ENCODE measurements at places on chromosomes 4 and X. TPM values are rescaled to one million over a fixed set of nuclear protein-coding genes. Genes with fewer than 3 reads are reported as not detected.

- DNase-seq: no peak
Measured at GRCh38 chr4:159284733-159285132, 181.9 kb downstream of the RAPGEF2 start.

The FAM9B gene
- not detected for total RNA-seq

- no peak for DNase-seq
Measured at GRCh38 chr4:186392017-186392416, 126.0 kb downstream of the F11 start.

GRCh38 chr4:72809208-72809607 is 240.2 kb upstream of the ADAMTS3 start:
- no peak for DNase-seq

- no peak for DNase-seq
Measured at GRCh38 chr4:141587897-141588296, 48.5 kb upstream of the IL15 start.

- peak; percentile 90 for DNase-seq
Measured at GRCh38 chrX:71111141-71111843, at the start of gene IL2RG. Gene IL2RG (minus strand): TSS chrX:71111577. CDS start chrX:71111539, 38 bp downstream.

DNA sequence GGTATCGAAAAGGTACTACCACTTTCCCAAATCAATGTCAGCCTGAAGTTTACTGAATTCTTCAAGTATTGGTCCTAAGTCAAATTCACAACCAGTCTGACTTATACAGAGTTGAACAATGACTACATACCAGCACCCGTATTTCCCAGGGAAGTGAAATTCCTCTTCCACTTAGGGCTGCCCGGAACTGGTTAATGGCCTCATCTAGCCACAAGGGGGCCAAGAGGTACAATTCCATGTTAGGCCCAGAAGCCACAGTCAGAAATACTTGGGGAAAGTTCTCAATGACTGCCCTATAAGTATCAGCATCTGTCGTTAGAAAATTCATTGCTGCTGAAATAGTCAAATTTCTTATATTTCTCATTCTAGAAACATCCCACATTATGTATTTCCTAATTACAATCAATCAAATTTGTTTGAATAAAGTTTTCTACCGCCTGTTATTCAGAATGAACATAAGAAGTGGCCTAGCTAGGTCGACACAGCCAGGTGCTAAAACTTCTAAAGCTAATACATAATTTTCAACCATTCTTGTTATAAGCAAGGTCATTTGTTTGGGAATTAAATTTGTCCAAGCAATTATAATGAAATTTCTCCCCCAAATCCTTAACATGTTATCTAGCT is 5.6 kb upstream of the PCDH7 start:
- no peak for DNase-seq

DNA sequence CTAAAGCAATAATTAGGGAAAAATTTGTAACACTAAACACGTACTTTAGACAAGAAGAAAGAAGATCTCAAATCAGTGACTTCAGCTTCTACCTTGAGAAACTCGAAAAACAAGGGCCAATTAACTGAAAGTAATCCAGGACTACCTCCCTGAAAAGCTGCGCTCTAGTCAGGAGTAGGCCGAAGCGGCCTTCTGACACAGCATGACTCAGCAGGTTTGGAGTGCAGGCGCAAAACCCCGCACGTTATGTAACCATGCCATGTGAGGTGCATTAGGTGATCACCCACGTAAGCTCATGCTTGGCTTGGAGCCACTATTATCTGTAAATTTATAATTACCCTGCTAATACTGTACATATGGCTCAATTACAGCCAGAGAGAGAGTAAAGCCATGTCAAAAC is 52.8 kb upstream of the CCDC149 start:
- no peak for DNase-seq

The MAGEC3 gene
- total RNA-seq: not detected

GRCh38 chrX:75278991-75279390 is 5.1 kb downstream of the UPRT start:
- DNase-seq: no peak

DNA sequence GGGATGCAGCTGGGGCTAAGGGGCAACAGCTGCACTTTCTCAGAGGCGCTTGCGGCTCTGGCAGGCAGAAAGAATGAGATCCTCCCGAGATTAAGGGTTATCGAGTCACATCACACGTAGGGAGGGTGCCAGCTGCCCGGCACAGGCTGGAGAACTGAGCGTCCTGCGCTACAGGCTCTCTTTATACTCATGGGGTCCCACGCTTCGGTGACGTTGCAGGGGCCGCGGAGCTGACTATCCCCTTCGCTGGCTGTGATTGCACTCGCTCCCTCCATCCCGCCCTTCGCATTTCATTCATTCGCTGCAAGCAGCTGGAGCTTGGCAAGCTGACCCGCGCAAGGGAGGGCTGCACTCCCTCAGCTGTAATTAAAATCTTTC is at the start of gene TACR3:
Gene TACR3 (minus strand): TSS at position 156 of the 378 bp plus-strand sequence. CDS start 310 bp downstream, outside the sequence.
- DNase-seq: no peak

The CD38 gene
- total RNA-seq: 3.2 TPM

The NOX1 gene
- not detected for total RNA-seq

DNA sequence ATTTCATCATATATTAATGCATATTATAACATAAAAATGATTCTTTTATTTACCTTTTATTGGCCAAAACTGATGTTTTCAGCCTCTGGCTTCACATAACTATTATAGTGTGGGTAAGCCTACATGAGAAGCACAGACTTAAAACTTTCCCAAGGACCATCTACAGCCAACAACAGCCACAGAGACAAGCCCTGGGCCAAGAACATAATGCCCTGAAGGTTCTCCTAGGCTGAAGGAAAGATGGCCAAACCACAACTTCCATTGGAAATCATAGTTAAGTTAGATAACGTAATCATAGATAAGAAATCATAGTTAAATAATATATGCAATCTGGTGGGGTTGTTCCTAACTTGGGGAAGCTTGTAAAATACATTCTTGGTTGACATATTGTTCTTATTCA is 280.0 kb upstream of the EMCN start:
- no peak for DNase-seq

The MAGEA12 gene
- total RNA-seq: not detected

- no peak for DNase-seq
Measured at GRCh38 chr4:171583790-171584189, 229.4 kb upstream of the GALNTL6 start.

The RGN gene
- not detected for total RNA-seq

The SSX3 gene
- total RNA-seq: not detected

The GPR173 gene
- 0.11 TPM for total RNA-seq

DNA sequence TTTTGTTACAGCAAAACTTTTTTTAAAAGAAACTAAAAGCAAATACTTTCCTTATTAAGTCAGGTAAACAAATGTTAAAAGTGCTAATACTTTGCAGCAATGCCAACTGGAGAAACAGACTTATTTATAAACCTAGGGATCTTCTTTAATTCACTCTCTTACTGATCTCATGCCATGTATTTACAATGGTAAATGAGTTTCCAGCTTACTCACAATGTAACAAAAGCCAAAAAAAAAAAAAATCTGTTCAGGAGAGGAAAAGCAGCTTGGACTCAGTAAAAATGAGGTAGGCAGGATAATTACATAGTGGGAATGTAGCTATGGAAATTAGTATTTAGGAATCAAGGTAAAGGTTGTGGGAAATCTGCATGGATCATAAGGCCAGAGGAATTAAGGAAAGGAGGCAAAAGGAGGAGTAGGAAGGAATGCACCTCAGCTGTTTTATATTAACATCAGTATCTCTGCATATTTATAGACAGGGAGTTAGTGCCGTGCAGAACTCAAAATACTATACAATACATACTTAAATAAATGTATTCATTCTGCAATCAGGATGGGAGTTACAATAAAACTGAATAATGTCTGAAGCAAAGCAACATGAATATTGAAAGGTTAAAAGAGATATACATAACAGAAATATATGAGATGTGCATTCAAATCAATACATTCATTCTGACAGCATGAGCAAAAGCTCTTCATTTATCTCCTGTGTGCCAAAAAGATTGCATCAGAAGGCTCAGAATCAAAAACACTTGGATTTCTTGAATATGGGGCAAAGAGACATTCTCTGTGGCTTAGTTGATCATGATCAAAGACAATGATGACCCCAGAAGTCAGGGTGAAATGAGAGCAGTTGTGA is 57.9 kb upstream of the ETNPPL start:
- DNase-seq: no peak

GRCh38 chr4:83552083-83552482 is 16.2 kb downstream of the GPAT3 start:
- no peak for DNase-seq

GRCh38 chrX:40086569-40087335 is 11.0 kb downstream of the BCOR start:
- no peak for DNase-seq

DNA sequence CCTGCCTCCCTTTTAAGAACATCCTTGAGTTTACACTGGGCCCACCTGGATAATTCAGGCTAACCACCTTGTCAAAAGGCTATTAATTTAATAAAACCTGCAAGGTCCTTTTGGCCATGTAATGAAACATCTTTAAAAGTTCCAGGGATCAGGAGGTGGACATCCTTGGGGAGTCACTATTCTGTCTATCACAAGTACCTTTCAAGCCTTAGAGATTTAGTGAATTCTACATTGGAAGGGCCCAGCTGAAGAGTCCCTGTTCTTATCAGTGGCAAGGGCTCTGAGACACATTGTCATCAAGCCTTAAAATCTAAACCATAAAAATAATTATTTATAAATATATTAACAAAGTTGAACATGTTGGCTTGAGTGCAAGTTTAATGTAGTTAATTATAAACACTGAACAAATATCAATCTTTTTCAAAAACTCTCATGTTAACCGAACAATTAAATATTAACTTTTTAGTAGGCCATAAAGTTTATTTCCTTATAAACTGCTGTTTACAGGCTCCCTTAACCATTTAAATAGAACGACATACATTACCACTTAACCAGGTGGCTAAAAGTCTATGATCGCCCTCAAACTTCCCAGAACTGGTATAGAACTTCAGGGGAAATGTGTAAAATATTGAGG is 104.4 kb upstream of the CBR4 start:
- DNase-seq: no peak

The NOP14 gene
- 46.1 TPM for total RNA-seq

DNA sequence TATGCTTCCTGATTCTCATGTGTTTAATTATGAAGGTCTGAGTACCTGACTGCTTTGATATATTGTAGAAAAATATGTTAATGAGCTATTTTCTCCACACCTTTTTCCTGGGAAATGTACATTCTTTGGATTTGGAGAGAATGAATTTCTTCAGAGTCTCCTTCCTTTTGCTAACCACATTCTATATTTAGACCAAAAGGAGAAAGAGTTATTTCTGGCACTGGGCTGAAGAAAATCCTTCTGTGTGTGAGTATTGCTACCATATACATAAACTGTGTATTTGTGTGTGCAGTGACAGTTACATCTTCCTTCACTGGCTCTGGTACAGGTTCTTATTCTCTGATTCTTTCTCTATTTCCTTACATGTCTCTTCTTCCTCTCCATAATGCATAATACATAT is 44.5 kb upstream of the PGRMC2 start:
- DNase-seq: no peak

- no peak for DNase-seq
Measured at GRCh38 chrX:65587616-65588526, 53.3 kb upstream of the LAS1L start.

DNA sequence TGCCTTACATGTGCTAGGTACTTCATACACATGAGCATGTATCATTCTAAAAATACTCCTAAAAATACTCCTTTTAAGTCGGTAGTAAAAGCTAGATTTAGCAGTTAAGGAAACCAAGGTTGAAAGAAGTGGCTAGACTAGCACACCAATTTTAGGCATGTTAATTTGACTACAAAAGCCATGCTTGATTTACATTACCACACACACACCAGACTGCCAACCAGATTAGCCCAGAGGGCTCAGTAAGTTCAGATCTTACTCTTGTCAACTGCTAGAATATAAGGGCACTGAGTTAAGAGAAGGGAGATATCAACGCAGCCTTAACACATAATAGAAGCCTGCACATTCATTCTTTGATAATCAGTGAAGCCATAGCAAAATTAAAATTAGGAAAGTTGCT is 117.9 kb downstream of the MID1IP1 start:
- no peak for DNase-seq

DNA sequence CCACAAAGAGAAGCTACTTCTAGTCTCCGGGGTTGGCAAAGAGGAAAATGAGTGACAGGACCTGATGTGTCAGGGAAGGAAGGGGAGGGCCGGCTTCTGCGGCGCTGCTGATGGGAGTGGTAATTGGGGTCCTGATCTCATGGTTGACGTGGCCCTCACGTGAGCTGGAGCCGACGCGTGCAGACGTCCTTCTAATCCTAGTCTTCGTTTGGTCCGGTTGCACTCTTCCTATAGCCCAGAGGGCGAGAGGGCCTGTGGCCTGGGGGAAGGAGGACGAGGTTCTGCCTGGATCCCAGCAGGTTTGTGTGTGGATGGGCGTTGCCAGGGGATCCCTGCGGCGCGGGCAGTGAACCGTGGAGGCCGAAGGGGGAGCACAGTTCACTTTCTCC is at the start of gene ARMCX1:
Gene ARMCX1 (plus strand): TSS at position 186 of the 389 bp plus-strand sequence. CDS start 2,384 bp downstream, outside the sequence.
- DNase-seq: peak; percentile 31

The ZBTB49 gene
- total RNA-seq: 12.0 TPM

The SSX2 gene
- total RNA-seq: not detected

DNA sequence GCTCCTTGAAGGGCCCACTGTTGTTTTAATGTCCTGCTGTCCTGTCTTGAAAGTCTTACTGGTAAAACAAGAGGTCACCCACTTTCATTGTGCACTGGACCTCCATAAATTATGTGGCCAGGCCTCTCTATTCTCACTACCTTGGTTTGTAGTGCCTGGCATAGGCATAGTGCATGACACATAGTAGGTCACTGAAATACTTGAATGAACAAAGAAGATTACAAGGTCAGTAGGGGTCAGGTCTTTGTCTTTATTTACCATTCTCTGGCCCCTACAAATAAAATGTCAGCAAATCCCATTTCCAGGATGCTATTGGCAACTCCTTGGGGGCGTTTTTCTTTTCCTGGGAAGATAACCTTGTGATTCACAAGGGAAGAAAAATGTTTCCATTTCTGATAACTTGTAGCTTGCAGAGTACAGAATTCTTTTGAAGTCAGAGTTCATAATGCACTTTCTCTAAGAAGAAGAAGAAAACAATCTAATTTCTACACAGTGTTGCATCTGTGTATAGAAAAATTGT is 1.4 kb downstream of the PGM2 start:
- DNase-seq: no peak

The ASMT gene
- not detected for total RNA-seq

DNA sequence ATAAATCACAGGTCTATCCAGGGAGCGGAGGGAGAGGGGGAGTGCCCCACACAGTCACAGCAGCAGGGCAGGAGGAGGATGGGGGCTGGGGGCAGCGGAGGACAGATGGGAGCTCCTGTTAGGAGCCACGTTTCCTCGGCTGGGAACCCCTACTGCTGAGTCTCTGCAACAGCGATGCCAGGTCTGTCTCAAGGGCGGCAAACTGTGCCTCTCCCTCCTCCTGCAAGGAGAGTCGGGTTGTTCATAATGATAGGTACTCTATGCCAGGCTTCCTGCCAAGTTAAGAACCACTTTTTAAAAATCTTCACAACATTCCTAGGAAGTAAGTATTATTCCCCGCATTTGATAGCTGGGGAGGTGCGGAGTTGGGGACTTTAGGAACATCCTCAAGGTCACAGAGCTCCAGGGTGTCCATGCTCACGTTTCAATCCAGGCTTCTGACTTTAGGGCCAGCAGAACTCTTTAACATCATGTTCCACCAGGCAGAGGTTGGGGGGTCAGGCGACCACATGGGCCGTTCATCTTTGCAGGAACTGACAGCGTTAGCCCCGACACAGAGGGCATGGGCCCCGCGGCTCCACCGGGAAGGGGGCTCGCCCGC is 98.3 kb upstream of the MAML3 start:
- DNase-seq: no peak

The ACE2 gene
- total RNA-seq: not detected

GRCh38 chr4:12447451-12447850 is 1018.8 kb upstream of the HS3ST1 start:
- no peak for DNase-seq

The GIMD1 gene
- not detected for total RNA-seq

The GJB1 gene
- total RNA-seq: not detected

All from naive thymus-derived CD8-positive, alpha-beta T cell (primary cell).